ENCODE measurements at places on chromosomes 16 and 17.

DNA sequence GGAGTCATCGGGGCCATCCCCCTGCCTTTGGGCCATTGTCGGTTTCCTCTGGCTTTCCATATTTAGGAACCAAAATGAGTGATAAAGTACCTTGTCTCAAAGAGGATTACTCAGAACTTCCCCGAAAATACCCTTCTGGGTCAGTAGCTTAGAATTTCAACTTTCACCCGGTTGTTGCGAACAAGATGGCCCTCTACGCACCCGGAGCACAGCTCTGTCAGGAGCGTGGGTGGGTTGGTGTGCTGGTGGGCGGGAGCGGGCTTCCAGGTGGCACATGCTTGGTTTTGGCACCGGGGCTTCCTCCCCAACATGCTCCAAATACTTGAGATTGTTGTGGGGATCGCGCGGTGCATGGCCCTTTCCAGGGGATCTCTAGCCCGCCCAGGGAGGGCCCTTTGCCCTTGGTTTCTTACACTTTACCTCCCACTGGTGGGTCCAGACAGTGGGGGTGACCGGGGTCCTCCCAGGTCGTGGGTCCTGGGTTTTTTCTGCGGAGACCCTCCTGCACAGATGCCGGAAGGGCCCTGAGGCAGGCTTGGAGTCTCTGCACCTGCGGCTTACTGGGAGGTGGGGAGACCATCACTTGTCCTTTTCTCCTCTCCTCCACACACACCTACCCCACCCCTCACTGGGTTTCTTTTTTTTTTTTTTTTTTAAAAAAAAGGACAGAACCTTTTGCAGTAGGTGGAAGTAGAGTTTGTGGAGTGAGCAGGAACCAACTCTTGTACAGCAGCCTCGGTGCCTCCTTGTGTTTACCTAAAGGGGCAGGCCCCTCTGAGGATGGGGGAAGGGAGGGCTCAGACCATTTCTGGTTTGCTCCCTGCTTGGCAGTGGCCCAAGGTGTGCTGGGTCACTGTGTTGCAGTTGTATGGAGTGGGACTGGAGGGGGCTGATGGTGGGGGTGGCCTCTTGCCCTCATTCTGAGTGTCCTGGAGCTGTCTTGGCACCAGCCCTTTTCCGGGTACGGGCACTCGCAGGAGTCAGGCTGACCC is 142.1 kb downstream of the SEC14L1 start:
- no peak for DNase-seq

DNA sequence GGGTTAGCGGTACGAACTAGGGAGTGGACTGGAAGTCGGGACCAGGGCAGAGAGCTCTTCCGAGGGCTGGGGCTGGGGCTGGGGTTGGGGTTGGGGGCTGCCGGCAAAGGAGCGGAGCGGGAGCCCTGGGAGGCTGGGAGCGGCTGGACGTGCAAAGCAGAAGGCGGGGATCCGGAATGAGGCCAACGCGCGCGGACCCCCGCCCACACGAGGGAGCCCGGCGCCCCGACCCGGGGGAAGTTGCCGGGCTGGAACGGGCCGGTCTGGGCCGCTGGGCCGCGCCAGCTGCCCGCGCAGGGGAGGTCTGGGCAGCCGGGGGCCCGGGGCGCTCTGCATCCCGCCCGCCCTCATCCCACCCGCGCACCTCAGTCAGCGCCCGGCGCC is 323 bp downstream of the ST3GAL2 start:
- DNase-seq, result no peak

DNA sequence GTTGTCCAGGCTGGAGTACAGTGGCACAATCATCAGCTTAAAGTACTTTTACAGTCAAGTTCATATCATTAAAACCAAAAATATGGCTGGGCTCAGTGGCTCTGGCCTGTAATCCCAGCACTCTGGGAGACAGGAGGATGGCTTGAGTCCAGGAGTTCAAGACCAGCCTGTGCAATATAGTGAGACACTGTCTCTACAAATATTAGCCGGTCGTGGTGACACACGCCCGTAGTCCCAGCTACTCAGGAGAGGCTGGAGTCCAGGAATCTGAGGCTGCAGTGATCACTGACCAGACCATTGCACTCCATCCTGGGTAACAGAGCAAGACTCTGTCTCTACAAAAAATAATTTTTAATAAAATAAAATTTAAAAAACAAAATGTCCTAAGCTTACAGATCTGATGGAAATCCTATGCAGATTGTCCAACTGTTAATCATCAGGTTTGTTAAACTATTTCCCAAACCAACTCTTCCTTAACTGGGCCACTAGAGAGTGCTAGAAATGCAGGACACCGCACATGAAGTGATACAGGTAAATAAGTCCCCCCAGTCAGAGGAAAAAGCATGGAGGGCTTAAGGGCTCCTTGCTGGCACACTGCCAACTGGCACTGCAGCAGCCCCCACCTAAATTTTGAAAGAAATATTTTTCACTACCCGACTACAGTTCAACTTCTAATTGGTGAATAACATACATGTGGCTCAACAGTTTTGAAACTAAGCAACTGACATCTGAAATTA is 2.8 kb downstream of the USP22 start:
- peak; percentile 36 for DNase-seq

GRCh38 chr17:75110234-75110937 is 617 bp downstream of the ARMC7 start:
- peak; percentile 26 for DNase-seq

GRCh38 chr16:54116124-54116655 is 170.4 kb downstream of the IRX3 start:
- DNase-seq, result no peak

DNA sequence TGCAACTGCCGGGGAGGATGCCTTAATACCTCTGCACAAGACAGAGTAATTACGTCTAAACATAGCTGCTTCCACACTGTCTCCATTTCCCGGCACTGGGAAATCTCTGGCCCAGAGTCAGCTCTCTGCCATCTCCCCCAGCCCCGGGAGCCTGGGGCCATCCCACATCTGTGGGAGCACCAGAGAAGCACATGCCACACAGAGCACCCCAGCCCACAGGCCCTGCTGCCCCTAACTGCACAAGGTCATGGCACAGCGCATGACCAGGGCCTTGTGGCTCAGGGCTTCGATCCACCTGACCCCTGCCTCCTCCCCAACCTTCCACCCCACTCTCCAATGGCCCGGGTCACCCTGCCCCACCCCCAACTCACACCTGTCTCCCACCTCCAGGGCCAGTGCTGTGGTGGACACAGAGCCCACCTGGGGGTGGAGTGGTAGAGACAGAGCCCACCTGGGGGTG is 36.6 kb upstream of the RBFOX3 start:
- no peak for DNase-seq

DNA sequence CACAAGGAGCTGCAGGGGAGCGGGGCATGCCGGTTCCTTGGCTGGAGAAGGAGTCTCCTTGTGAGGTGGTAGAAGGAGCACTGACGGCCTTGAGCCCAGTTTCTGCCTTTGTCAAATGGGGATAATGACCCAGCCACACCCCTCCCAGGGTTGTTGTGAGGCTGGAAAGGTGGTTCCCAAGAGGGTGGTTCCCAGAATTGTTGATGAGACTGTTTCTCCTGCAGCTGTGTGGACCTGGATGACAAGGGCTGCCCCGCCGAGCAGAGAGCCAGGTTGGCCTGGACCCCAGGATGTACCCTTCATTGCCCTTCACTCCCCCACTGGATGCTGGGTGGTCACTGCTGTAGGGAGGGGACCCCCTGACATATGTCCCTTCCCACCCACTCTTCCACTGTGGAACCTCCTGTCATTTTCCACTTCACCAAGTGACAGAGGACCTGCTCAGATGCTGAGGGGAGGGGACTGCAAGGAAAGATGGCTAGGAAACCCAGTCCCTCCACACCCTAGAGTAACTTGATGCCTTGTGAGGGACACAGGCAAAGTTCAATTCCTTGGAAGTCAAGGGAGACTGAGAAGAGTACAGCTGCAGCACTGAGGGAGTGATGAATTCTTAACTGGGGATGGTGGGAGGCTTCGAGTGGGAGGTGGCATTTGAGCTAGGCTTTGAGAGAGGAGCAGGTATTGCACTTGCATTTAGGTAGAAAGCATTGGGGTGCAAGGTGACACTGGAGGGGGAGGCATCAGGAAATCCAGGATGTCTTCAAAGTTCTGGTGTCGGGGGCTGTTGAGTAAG is 10.6 kb downstream of the MIEN1 start:
- no peak for DNase-seq

DNA sequence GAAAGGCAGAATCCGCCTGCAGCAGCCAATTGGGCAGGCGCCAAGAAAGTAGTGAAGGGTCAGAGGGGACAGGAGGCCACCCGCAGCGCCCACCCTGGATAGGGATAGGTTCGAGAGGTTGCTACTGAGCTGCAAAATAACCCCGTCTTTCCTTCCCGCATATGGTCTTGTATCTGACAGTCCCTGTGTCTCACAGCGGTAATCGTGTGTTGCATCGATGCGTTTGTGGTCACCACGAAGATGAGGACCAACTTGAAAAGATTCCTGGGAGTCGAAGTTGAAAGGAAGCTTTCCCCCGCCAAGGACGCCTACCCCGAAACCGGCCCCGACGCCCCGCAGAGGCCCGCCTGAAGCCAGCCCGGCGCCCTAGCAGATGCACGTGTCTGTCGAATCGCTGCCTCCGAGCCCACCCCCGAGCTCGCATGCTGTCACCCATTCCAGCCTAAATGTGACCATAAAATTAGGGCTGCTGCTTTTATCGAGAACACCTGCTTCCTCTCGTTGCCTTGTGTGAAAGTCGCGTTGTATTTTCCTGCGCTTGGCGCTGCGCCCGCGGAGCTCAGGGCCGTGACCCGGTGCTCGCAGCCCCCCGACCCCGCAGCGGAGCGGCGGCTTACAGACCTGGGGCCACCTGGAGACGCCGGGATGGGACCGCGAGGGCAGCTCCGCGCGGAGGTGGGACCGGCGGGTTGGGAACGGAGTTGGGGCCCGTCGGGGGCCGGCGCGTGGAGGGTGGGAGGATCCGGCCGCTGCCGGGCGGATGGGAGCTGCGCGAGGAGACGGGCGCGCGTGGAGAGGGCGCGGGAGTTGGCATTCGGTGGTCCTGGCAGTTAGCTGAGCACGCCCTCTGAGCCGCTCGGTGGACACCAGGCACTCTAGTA is at the start of gene CMTM2:
Gene CMTM2, plus strand, starts transcription at position 813 of the 881 bp plus-strand sequence. CDS start 145 bp downstream, outside the sequence.
- DNase-seq, result peak; percentile 21

GRCh38 chr16:8548166-8548565 is 42.1 kb downstream of the TMEM114 start:
- no peak for DNase-seq

- no peak for DNase-seq
These were observed 1.2 kb downstream of the NLGN2 start for GRCh38 chr17:7408863-7409262.

GRCh38 chr16:53052519-53053501 is at the start of gene CHD9NB:
Gene CHD9NB, minus strand, starts transcription at chr16:53052897. Its CDS starts 8,739 bp downstream, at chr16:53044158.
- DNase-seq, result no peak

GRCh38 chr16:69520413-69520799 is 45.4 kb upstream of the NFAT5 start:
- no peak for DNase-seq

GRCh38 chr17:70901870-70902269 is 732.5 kb downstream of the KCNJ2 start:
- DNase-seq, result no peak

- no peak for DNase-seq
These were observed 4.1 kb downstream of the PECAM1 start for GRCh38 chr17:64386412-64387144.

- DNase-seq, result peak; percentile 48
These were observed 13.5 kb upstream of the DHRS13 start for GRCh38 chr17:28916302-28916934.

DNA sequence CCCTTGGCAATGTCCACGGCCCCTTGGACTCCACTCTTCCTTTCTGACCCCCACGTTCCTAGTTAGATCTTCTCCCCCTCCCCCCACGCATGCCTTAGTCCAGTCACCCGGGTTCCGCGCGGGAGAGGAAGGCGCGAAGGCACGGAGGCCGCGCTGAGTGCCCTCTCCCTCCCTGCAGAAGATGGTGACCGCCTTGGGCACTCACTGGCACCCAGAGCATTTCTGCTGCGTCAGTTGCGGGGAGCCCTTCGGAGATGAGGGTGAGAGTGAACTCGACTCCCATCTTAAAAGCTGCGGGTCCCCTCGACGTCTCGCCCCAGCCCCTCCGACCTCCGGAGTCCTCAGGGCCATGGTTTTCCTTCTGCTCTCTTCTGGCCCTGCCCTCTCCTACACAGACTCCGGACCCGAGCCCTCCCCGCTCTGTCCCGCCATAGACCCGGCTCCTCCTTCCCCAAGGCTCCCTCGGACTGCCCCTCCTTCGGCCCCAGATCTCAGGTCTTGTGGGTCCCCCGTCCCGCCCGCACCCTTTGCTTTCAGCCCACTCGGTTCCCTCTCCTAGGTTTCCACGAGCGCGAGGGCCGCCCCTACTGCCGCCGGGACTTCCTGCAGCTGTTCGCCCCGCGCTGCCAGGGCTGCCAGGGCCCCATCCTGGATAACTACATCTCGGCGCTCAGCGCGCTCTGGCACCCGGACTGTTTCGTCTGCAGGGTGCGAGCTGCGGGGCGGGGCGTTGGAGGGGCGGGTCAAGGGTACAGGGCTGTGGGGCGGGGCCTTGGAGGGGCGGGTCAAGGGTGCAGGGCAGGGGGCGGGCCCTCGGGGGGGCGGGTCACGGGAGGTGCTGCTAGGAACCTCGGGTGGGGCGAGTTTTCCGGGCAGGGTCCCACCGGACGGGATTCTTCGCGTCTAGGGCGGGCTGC is 4.6 kb downstream of the TGFB1I1 start:
- peak; percentile 90 for DNase-seq

DNA sequence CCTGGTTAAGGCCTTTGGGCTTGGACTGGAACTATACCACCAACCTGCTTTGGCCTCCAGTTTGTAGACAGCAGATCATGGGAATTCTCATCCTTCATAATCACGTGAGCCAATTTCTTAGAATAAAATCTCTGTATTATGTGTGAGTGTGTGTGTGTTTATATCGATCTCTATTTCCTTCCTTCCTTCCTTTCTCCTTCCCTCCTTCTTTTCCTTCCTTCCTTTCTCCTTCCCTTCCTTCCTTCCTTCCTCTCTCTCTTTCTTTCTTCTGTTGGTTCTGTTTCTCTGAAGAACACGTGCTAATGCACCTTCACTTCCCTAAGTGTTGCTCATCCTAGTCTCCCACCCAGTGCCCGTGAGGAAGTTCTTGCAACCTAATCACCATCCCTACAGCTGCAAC is 35.5 kb upstream of the PHB1 start:
- no peak for DNase-seq

DNA sequence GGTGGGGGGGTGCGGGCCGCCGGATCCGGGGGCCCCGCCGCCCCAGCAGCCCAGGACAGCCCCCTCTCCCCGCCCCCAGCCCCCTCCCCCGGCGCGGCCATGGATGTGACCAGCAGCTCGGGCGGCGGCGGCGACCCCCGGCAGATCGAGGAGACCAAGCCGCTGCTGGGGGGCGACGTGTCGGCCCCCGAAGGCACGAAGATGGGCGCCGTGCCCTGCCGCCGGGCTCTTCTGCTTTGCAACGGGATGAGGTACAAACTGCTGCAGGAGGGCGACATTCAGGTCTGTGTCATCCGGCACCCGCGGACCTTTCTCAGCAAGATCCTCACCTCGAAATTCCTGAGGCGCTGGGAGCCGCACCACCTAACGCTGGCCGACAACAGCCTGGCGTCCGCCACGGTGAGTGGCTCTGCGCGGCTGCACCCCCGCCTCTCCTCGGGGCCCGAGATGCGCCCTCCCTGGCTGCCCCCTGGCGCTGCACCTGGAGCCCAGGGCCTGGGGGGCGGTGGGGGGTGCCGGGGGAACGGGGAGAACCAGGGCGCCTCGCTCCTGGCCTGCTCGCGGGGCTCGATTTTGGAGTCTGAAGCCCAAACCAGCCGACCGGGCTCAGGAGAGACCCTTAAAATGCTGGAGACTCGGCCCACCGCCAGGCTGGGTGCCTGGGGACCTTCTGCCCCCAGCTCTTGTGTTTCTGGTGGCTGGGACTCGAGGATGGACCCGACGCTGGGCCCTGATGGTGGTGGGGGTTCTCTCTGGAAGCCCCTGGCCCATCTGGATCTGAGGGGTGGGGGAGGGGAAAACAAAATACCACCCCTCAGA is 744 bp downstream of the CMIP start:
- DNase-seq, result peak; percentile 54

Measured in stimulated activated CD4-positive, alpha-beta T cell treated with anti-CD3 and anti-CD28 coated beads, Interleukin-2, amount 100 ng/mL, for 24 hours (primary cell).